ENCODE measurements at places on chromosomes 16 and 17. TPM values are rescaled to one million over a fixed set of nuclear protein-coding genes. Genes with fewer than 3 reads are reported as not detected.

Gene CRHR1
- total RNA-seq, result not detected

Gene ABAT
- 6.2 TPM for total RNA-seq

DNA sequence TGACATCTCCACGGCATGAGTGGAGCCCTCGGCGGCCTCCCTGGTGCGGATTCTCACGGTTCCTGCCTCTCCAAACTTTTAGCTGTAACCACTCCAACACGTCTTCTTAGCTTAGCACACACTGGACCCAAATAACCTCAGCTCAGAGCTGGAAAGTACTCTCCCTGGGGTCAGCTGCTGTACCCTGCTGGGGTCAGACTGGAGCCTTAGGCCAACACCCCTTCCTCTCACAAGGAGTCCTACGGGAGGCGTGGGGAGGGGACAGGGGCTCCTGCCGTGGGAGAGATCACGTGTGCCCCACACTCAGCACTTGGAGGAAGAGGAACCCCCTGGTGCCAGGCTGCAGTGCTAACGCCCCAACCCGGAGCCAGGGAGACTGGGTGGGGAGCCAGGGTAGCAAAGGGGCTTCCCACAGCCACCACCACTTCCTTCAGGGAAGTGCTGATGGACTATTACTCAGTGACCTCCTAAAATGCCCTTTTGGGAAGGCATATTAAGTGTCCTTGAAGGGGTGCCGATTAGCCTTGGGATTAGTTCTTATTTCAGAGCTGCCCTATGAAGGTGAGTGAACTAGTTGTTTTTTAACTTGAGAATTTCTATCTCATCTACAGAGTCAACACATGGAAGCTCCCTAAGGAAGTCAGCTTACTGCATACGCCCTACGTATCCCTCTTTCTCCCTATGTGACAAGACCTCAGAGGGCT lies 124.0 kb downstream of the HIC1 start:
- DNase-seq, result peak; percentile 81

Gene RUNDC1
- 18.9 TPM for total RNA-seq

GRCh38 chr17:81418710-81419318 lies 23.6 kb downstream of the BAHCC1 start:
- DNase-seq, result no peak

Measured in spleen (tissue), 13 donors.